ENCODE measurements at places on chromosomes 13 and 19. TPM values are rescaled to one million over a fixed set of nuclear protein-coding genes. Genes with fewer than 3 reads are reported as not detected.

DNA sequence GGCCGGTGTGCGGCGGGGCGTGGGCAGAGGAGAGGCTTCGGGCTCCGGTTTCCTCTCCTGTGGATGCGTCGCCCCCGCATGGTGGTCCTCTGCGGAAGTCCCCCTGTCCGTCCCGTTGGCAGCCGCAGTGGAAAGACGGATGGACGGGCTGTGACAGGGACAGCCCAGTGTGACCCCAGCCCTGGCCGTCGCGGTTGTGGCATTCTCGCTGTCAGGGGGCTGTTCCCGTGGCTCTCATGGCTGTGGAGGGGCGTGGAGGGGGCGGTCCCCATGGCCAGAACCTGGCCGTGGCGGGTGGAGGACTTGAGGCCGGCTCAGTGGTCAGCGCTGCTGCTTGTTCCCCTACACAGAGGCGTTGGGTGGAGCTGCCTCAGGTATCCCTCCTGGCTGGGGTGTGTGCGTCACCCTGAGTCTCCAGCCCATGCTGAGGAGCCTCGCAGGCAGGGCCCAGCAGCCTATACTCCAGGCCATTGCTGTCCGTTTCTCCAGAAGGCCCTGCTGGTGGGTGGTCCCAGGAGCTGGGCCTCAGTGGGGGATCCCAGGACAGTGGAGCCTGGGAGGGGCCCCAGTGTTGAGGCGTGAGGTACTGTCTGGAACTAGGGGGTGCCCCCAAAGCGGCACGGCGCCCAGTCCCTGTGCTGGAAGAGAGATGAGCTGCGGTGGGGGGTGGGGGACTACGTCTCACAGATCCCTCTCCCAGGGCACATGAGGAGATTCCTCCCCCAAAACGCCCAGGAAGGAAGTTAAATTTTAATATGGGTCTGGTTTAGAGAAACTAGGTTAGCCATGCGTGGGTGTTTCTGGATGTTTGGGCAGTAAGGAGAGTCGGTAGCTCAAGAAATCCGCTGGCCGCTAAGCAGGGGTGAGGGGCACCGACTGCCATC lies 20.3 kb downstream of the CSNK1G2 start:
- no peak overlapping the region for H3K27ac ChIP-seq
- no peaks in the 10 kb centered on the region for H3K36me3 ChIP-seq
- H3K27me3 ChIP-seq: no peaks in the 10 kb centered on the region
- peaks cover 9% of the 10 kb centered on the region for H3K4me1 ChIP-seq
- no peak for DNase-seq

DNA sequence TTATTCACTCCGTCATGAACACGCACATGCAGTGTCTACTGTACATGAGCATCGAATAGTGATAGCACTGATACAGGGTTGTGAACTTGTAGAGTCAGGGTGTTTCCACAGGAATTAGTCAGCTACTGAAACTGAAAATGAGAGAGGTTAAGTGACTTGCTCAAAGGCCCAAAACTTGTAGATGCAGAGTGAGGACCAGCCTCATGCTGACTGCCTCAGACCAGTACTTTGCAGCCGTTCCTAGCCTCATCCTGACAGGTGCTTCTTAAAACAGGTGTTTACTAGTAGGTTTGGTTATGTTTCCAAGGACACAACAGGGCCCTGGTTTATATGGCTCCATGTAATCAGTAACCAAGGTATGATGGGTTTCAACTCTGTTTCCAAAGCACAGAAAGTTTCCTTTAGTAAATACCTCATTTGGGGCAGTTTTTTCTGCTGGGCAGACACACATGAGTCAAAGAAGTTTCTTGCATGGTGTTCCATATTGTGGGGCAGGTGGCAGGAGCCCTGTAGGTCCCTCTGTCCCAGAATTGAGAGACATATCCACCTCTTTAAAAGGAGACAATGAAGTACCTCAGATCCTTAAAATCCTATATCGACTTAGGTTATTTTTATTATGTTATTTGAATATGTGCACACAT lies 16.0 kb downstream of the FGF9 start:
- H3K36me3 ChIP-seq: no peaks in the 10 kb centered on the region
- H3K4me1 ChIP-seq: peaks cover 7% of the 10 kb centered on the region
- peak overlapping the region; percentile 3 for H3K27ac ChIP-seq
- DNase-seq: peak; percentile 21
- no peak overlapping the region for H3K4me3 ChIP-seq

DNA sequence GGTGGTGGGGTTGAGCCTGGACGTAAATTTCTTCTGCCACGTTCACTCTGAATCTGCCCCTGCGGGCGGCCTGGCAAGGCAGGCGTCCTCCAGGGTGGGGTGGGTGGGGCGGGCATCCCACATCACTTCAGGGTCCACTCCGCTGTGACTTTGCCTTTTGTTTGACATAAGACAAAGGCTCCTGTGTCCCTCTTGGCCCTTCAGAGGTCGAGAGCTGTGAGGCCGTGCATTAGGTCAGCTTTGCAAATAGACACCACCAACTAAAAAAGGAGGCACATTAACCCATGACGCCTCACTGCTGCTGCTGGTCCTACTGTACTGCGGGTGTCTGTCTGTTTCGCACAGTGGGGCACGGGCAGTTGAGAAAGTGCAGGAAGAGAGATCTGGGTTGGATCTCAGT lies 10.5 kb upstream of the ZNF536 start:
- H3K4me3 ChIP-seq: no peak overlapping the region
- H3K27ac ChIP-seq: no peak overlapping the region
- H3K27me3 ChIP-seq: peaks cover 28% of the 10 kb centered on the region
- H3K4me1 ChIP-seq: peaks cover 2% of the 10 kb centered on the region

DNA sequence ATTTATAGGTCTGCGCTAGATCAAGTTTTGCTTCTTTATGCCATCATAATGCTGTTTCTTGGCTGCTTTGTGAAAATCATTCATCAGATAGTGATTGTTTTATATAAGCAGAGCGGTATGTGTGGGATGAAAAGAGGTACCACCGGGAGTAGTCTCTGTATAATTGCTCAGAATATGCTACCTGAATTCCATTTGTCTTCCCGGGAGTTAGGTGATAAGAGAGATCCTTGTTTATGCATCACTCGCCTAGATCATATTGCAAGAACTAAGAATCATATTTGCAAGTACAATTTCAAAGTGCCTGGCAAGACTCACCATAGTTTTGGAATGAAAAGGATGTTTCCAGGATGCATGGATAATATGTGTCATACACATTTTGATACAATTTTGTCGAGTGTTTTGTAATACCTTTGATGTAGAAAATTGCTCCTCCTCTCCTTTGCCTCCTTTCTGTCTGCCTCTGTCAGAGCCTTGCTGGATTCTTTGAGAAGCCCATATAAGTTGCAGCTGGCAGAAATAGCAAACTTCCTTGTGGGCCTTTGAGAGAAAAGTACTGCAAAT lies 1306.0 kb upstream of the SLC10A2 start:
- no peaks in the 10 kb centered on the region for H3K36me3 ChIP-seq
- H3K27me3 ChIP-seq: no peaks in the 10 kb centered on the region
- no peaks in the 10 kb centered on the region for H3K4me1 ChIP-seq
- H3K4me3 ChIP-seq: no peak overlapping the region
- no peak overlapping the region for H3K27ac ChIP-seq

Gene ATP1A3
- total RNA-seq: 4.8 TPM

DNA sequence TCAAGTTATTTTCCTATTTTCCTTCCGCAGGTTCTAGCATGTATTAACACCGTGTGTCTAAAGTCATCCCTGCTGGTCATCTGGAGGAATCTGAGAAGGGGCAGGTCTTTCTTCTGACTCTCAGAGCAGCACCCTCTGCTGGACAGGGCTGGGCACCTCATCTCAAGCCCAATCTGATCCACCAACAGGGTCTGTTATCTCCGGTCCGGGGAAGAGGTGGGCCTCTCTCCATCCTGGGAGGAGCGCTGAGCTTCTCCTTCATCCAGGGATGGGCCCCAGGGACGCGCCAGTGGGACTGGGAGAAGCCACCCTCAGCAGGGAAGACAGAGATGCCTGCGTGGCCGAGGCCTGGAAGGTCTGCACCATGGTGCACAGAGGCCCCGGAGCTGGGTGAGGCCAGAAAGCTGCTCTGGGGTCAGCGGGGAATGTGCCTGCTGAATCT lies 26.0 kb upstream of the ZNF331 start:
- peaks cover 3% of the 10 kb centered on the region for H3K4me1 ChIP-seq
- no peaks in the 10 kb centered on the region for H3K36me3 ChIP-seq
- peak; percentile 49 for DNase-seq
- no peak overlapping the region for H3K27ac ChIP-seq

DNA sequence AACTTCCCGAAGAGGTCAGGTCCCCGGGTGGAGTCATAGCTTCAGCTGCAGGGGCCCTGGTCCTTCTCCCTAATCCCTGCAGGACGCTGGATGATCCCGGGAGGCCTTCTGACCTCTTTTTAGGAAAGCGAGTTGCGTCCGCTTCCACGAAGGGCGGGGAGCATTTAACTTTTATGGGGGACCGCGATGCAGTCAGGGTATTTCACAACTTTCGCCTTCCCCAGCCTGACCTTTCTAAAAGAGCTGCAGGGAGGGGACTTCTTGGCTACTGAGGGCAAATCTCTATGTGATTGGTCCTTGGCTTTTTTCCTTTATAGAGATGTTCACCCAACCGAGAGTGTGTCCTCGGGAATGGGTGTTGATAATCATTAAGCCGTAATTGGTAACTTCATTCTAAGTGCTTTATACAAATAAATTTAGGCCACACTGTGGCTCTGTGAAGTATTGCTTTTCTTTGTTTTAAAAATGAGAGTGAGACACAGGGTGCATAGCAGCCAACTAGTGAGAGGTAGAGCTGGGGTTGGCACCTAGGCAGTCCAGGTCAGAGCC lies 778 bp downstream of the ZNF230 start:
- H3K27me3 ChIP-seq: no peaks in the 10 kb centered on the region
- H3K27ac ChIP-seq: peak overlapping the region; percentile 97
- peak; percentile 14 for DNase-seq
- H3K36me3 ChIP-seq: peaks cover 50% of the 10 kb centered on the region

Gene PNKP
- total RNA-seq: 78.9 TPM

- no peaks in the 10 kb centered on the region for H3K27me3 ChIP-seq
- H3K4me1 ChIP-seq: peaks cover 20% of the 10 kb centered on the region
- no peak for DNase-seq
- H3K27ac ChIP-seq: no peak overlapping the region
Observed at GRCh38 chr19:51354103-51354741, 12.0 kb downstream of the ETFB start.

Gene TJP3
- 0.39 TPM for total RNA-seq

DNA sequence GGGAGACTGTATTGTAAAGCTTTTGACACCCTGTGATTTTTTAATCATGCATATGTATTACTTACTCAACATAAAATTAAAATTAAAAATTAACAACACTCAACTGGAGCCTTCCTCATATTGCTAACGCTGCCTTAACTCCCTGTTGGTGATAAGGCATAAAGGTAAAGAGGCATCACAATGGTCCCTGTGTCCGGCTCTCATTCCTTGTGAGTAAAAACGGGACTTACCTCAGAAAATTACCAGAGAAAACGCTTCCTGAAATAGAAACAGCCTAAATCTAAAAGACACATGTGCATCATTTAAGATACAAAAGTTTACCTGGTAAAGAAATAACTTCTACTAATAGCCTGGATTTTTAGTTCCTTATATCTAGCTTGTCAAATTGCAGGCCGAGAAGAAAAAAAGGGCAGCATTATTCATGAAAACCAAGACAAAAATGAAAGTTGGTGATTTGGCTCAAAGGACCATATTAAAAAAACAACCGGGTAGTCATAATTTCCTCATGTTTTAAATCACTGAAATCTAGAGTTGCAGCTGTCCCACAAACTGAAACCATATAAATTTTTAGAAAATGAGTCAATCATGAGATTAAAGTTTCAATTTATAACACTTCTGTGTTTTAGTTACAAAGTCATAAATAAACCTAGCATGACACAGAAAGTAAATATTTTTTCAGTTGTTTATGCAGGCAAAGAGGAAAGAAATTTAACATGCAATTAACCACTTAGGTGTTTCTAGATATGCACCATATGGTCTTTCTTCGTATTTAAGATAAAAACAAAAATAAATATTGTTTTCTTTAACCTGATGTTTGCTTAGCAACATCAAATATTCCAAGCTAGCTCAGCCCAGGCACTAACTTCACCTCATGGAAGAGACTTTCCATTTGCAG lies 94.7 kb downstream of the MIPEP start:
- no peak for DNase-seq
- H3K4me3 ChIP-seq: no peak overlapping the region
- H3K27me3 ChIP-seq: no peaks in the 10 kb centered on the region
- H3K36me3 ChIP-seq: peaks cover 16% of the 10 kb centered on the region
- H3K27ac ChIP-seq: no peak overlapping the region

DNA sequence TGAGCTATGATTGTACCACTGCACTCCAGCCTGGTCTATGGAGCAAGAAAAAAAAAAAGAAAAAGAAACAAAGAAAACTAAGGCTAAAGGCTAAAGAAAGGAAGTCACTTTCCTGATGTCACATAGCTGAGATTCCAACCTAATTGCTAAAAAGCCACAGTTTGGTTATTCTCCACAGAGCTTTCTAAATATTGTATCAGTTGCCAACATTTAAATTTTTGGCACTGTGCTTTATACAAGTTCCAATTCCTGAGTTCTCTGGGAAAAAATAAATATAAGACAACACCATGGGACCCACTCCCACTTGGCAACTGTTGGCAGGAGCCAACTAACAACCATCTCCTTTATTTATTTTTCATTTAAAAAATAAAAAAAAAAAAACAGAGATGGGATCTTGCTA lies 11.2 kb upstream of the LYPD3 start:
- peaks cover 20% of the 10 kb centered on the region for H3K36me3 ChIP-seq
- H3K4me3 ChIP-seq: no peak overlapping the region
- peaks cover 14% of the 10 kb centered on the region for H3K4me1 ChIP-seq
- H3K27me3 ChIP-seq: no peaks in the 10 kb centered on the region
- DNase-seq: no peak
- no peak overlapping the region for H3K27ac ChIP-seq

Gene APC2
- total RNA-seq: 0.21 TPM
